Tracheal epithelial cell (primary cell): ENCODE measurements at places on chromosomes 6 and 20. TPM values are rescaled to one million over a fixed set of nuclear protein-coding genes. Genes with fewer than 3 reads are reported as not detected.

The PTGIS gene
- 0.24 TPM in 1 of 2 replicates, not detected in the other for total RNA-seq

The SLC26A8 gene
- not detected in 2 replicates for total RNA-seq

The GPX5 gene
- not detected in 2 replicates for total RNA-seq

The SLC22A2 gene
- 3.9 TPM in 1 of 2 replicates, not detected in the other for total RNA-seq

The TRIM40 gene
- not detected in 2 replicates for total RNA-seq

The NUS1 gene
- 14.2 and 17.9 TPM in 2 replicates for total RNA-seq

The ACSS1 gene
- total RNA-seq: 2.2 and 2.6 TPM in 2 replicates

The SMLR1 gene
- not detected in 2 replicates for total RNA-seq

The TTBK1 gene
- total RNA-seq: not detected in 2 replicates

The OPRL1 gene
- total RNA-seq: under 0.01 and 0.24 TPM in 2 replicates

The CTCFL gene
- not detected in 2 replicates for total RNA-seq

The RNF144B gene
- total RNA-seq: 110 and 127 TPM in 2 replicates

The MCUR1 gene
- total RNA-seq: 14.7 and 20.0 TPM in 2 replicates

The TP53TG5 gene
- under 0.01 and 0.21 TPM in 2 replicates for total RNA-seq

The DNAH8 gene
- total RNA-seq: not detected in 2 replicates

The FNDC11 gene
- 0.85 and 3.1 TPM in 2 replicates for total RNA-seq

The UFL1 gene
- total RNA-seq: 16.9 and 19.0 TPM in 2 replicates

The TENT5A gene
- total RNA-seq: 5.5 and 9.4 TPM in 2 replicates

The DCDC2 gene
- total RNA-seq: 0.43 and 55.7 TPM in 2 replicates

The MRPS18A gene
- total RNA-seq: 54.8 and 65.5 TPM in 2 replicates

The MEP1A gene
- total RNA-seq: not detected in 2 replicates

The FOXS1 gene
- not detected in 2 replicates for total RNA-seq

The LY86 gene
- total RNA-seq: not detected in 2 replicates

The NRSN1 gene
- not detected in 2 replicates for total RNA-seq

The PRICKLE4 gene
- 1.9 TPM in 1 of 2 replicates, not detected in the other for total RNA-seq

The BPIFB1 gene
- total RNA-seq: not detected in 2 replicates
